ENCODE measurements at places on chromosomes 12 and 14.

DNA sequence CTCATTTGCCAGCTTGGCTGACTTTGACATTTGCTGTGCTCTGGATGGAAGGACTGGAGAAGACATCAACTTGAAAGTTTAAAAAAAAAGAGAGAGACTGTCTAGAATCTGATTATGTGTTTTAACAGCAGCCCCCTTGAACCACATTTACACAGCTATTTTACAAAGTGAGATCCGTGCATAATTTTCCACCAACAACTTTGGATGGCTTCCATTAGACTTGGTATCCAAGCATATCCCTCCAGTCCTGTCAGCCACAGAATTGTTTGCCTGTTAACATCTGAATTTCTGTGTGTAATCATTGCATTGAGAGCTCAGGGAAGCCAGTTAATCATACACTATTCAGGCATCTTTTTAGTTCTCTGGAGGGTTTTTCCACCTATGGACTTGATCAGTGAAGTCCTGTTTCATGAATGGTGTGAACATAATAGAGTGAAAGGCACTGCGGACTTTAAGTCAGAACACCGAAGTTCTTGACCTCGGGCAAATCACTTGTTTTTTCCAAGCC, 93.7 kb downstream of the SAMD4A start:
- DNase-seq = no peak

DNA sequence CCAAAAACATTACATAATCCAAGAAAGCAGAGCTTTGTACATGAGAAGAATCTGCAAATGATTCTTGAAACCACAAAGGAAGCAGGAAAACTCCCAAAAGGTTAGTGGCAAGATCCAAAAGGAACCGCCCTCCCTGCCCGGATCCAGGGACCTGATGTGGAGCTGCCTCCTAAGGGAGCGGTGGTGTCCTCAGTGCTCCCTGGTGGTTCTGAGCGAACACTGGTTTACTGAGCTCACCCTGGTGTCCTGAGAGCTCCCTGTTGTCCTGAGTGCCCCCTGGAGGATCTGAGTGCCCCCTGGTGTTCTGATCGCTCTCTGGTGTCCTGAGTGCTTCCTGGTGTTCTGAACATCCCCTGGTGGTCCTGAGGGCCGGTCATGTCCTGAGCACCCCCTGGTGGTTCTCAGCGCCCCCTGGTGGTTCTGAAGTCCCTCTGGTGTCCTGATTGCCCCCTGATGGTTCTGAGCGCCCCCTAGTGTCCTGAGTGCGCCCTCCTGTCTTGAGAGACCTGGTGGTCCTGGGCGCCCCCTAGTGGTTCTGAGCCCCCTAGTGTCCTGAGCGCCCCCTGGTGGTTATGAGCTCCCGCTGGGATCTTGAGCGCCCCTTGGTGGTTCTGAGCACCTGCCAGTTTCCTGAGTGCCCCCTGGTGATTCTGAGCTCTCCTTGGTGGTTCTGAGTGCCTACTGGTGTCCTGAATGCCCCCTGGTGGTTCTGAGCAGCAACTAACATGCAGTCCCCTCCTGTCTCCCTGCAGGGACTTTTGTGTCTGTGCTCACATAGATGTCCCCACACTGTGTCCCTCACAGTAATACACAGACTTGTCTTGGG, 891.1 kb downstream of the TMEM121 start:
- DNase-seq = no peak

DNA sequence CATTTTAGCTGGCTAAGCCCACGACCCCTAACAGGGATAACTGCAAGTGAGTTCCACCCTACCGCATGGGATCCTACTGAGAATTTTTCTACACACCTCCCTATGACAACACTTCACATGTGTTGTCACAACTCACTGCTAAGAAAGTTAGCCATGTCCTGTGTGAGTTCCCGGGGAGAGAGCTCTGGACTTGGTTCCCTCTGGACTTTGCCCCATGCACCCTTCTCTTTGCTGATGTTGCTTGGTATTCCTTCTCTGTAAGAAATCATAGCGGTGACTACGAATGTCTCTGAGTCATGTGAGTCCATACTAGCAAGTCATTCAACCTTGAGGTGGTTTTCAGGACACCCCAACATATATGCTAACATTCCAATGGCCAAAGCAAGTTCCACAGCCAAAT, 9.5 kb upstream of the CDKN3 start:
- no peak for DNase-seq

DNA sequence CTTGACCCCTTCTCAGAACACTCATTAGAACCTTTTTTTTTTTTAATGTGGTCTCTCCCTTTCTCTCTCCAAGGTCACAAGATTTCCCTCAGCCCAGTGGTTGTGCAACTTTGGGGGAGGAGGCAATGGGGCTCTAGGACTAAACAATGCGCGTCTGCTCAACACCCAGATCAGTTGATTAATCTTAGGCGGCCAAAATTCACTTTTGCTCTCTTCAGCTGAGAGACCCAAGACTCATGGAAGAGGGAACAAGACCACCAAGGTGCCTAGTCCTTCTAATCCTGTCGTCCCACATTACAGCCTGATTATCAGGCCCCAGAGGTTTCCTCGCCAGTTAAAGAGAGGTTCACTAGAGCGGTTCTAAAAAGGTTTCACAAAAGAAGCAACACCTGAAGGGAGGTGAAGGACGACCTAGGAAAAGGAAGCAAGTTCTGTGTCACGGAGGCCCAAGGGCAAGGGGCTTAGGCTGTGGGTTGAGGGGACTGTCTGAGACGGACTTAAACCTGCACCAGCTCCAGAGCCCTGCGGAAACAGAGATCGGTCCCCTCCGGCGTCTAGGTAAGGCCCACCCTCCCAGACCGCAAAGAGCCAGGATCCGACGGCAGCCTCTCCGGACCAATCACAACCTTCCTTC, 824 bp upstream of the TARBP2 start:
- DNase-seq = no peak

GRCh38 chr14:74610866-74611649, 979 bp downstream of the LTBP2 start:
- no peak for DNase-seq

DNA sequence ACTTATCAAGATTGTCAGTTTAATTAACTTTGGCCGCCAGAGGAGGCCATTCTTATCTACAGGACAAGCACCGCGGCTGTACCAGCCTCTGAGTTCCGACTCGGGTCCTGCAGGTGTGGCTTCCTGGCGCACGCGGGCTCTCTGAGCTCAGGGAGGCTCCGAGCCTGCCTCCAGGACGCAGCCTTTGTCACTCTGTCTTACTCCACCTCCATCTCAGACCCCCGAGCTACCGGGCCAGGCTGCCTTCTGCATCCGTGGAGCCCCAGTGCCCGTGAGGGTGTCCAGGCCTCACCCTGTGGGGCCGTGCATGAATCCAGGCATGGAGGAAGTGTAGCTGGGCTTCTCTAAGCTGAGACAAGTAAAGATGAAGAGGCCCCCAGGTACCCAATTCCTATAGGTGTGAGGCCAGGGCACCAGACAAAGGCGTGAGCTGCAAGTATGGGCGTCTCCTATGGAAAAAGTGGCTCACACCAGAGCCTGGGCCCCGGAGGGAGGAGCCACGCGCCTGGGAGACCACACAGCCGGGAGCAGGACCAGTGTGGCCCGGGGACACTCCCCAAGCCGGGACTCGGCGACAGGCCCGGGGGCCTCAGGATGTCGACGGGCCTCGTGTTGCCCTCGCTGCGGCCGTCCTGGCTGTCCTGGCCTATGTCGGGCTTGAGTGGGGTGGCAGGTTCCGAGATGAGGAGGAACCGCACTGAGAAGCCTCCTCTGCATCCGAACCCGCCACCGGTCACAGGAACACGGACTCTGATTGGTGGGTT, 42.8 kb downstream of the NOC4L start:
- DNase-seq = no peak

DNA sequence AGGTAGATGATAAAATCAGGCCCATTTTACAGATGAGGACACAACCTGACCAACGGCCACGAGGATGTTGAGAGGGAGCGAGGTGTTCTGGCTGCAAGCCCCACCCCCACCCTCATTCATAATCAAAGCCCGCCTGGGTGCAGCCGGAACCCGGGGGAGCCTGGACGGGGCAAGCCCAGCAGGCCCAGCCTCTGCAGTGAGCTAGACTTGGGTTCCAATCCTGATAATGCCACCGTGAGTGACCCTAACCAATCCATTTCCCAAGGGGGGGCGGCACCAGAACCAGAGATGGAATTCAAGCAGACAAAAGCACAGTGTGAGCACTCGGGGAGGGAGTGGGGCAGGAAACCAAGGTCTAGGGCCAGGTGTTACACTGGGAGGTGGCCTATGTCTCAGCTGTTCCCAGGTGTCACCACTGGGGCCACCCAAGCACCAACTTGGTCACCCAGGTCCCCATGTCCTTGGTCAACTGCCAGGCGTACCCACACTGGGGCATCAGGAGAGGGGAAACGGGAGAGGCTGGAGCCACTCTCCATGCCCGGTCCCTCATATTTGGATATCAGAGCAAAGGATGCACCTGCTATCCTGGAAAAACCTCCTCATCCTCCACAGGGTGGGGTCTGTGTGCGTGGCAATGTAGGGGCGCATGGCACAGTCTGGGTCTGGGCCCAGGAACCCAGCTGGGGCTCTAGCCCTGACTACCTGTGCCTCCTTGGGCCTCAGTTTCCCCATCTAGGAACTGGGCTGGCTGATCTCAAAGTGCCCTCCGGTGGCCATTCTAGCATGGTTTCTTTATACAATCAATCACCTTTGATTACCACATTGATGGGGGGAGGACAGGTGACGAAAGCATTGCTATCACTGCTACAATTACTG, 58.4 kb downstream of the FAM222A start:
- no peak for DNase-seq

DNA sequence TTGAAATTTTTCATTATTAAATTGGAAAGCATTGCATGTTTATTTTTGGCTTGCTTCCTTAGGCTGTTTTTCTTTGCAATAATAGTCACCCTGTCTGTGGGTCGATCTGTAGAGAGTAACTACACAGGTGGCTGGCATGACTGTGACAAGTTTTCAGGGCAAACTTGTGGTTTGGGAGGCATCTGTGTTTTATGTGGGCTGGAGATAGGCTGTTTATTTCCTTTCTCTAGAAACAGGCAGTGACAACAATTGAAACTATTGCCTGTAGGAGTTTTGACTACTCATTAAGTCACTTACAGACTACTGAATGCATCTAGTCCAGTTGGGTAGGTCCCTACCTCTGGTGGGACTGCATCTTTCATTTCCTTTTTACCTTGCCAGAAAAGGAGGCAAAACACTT, 155.6 kb downstream of the DYRK2 start:
- no peak for DNase-seq

- DNase-seq = no peak
These were observed 98.7 kb downstream of the GAS2L3 start for GRCh38 chr12:100672075-100672592.

GRCh38 chr12:6434205-6435140, 10.3 kb upstream of the CD27 start:
- no peak for DNase-seq

GRCh38 chr12:98274430-98275130, 240.8 kb upstream of the TMPO start:
- DNase-seq = no peak

DNA sequence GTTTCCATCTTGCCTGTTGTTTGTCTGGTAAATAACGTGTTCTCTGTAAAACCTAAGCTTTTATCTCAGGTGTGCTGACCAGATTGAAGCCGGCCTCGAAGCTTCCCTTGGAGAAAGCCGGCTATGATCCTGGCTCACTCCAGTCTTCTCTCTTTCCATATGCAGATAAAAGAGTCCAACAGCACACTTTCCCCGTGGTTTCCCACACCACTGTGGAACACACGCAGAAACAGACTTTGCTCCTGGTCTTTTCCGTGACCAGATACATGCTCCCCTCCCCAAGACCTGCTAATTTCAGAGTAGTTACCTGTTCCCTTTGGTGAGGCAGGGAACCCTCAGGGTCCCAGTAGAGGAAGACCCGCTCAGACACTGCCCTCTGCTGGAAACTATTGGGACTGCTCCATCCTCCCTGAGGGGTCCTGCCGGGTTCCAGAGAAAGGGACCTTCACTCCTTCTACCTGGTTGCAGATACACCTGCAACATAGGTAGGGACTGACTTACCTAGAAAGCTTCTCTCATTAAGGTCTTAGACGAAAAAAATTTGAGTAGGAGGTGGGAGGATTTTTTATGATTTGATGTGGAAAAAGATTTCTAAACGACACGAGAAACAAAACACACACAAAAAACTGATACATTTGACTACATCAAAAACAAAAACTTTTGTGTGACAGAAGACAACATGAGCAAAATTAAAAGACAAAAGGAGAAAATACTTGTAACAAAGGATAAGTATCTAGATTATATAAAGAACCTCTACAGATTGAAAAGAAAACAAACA, 415.4 kb upstream of the CCDC196 start:
- DNase-seq = peak; percentile 74

DNA sequence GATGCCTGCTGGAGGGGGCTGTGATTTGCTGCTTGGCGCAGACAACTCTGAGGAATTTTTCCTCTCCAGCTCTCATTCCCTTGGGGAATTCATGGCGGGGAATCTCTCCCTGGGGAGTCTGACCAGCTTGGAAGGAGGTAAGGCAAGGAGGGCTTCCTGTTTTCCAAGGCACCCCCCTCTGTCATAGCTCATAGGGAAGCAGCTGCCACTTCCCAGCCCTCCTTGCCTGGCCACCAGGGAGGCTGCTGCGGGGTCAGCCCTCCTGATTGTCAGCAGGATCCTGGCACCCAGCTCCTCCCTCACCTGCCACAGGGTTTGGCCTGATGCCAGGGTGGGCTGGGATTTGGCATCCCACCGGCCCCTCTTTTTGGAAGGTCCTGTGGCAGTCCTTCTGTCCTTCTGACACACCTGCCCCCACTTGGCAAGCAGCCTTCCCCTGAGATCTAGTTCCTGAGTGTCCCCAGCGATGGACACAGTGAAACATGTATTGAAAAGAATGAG, 74.9 kb downstream of the TSPAN9 start:
- peak; percentile 59 for DNase-seq

GRCh38 chr12:49667325-49668090, 39.7 kb downstream of the FMNL3 start:
- no peak for DNase-seq

- peak; percentile 78 for DNase-seq
These were observed 215.4 kb downstream of the PELI2 start for GRCh38 chr14:56333359-56334292.

DNA sequence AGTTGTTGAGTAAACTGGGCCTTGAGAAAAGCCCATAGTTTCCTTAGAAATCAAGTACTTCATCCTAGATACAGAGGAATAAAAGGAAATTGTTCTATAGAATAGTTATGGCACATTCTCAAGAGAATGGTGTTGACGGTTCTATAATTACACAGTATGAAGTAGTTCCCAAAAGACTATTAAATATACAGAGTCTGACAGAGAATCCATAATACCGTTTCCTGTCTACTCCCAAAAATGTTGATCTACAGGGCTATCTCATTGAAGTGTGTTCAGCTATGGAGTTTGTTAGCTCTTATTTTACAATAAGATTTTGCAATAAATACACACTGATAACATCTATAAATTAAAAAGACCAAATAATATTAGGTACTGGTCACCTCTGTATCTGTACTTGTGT, 799.7 kb downstream of the RPS29 start:
- no peak for DNase-seq

GRCh38 chr12:33639975-33640374, 200.4 kb upstream of the SYT10 start:
- no peak for DNase-seq

DNA sequence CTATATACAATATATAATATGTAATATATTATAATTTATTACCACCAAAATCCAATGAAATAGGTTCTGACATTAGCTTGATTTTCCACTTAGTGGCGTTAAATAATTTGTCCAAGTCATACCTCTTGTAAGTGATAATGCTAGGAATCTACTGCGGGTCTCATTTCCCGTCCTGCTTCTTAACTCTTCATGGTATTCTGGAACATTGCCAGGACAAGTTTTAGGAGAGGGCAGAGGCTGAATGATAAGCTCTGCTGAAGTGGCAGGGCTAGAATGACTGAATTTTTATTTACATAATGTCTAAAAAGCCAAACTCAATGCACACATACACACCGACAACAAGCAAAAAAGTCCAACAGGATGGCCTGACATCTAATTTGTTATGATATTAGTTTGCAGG, 70.4 kb upstream of the PTPRQ start:
- no peak for DNase-seq
